Endodermal cell (in vitro differentiated cells): ENCODE measurements at places on chromosomes 13 and 19. TPM values are rescaled to one million over a fixed set of nuclear protein-coding genes. Genes with fewer than 3 reads are reported as not detected.
A peak's percentile ranks its signal among the peaks of the same experiment; 100 is the strongest.

The MEIS3 gene
- total RNA-seq = 47.7 to 70.7 TPM (median 51.3 TPM) in 3 replicates

The PSG5 gene
- total RNA-seq = not detected in 3 replicates

The CGB5 gene
- total RNA-seq = not detected in 3 replicates

- no peak overlapping the region for H3K27ac ChIP-seq
- H3K36me3 ChIP-seq = no peaks in the 10 kb centered on the region
- peak overlapping the region; percentile 62 for H3K4me3 ChIP-seq
- DNase-seq = peak; percentile 51
Measured at GRCh38 chr19:52398081-52398441, 412 bp downstream of the ZNF528 start.

The ZNF492 gene
- not detected in 3 replicates for total RNA-seq

- H3K4me1 ChIP-seq = no peaks in the 10 kb centered on the region
- H3K36me3 ChIP-seq = no peaks in the 10 kb centered on the region
- no peaks in the 10 kb centered on the region for H3K27me3 ChIP-seq
- H3K27ac ChIP-seq = no peak overlapping the region
Measured at GRCh38 chr13:109979228-109979627, 192.8 kb upstream of the IRS2 start.

GRCh38 chr13:45296259-45296658 lies 44.7 kb downstream of the TPT1 start:
- H3K27ac ChIP-seq = no peak overlapping the region
- H3K36me3 ChIP-seq = no peaks in the 10 kb centered on the region
- H3K4me1 ChIP-seq = peaks cover 4% of the 10 kb centered on the region
- H3K27me3 ChIP-seq = no peaks in the 10 kb centered on the region

DNA sequence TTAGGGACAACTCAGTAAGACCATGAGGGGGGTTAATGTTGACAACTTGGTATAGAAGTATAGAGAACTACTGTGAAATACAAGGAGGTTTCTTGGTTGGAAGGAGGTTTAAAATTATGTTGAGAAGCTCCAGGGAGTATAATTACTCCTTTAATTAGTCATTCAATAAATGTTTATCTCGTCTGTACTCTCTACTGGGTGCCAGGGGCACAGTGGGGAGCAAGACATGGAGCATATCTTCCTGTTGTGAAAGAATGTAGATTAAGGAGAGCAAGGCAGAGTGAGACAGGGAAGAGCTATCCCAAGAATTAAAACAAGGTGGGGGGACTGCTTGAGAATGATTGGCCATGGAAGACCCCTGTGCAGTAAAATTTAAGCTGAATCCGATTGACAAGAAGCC lies 33.7 kb upstream of the TDRD3 start:
- H3K36me3 ChIP-seq = no peaks in the 10 kb centered on the region
- DNase-seq = no peak
- no peaks in the 10 kb centered on the region for H3K27me3 ChIP-seq

DNA sequence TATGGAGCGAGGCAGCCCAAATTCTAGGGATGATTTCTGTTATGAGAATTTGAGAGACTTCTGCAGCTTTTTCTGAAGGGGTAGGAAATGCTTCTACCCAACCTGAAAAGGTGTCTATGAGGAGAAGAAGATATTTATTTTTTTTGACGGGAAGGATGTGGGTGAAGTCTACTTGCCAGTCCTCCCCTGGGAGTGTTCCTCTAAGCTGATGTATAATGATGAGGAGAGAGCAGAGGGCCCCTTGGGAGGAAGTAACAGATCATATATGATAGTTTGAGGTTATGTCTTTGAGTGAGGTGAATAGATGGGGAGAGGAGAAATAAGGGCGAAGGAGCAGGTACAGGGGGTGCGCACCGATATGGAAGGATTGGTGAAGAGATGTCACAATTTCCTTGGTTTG lies 910.6 kb upstream of the SLITRK5 start:
- H3K27ac ChIP-seq = no peak overlapping the region
- no peaks in the 10 kb centered on the region for H3K36me3 ChIP-seq
- no peak for DNase-seq
- H3K4me1 ChIP-seq = no peaks in the 10 kb centered on the region

GRCh38 chr13:48123812-48124211 lies 28.9 kb upstream of the MED4 start:
- no peaks in the 10 kb centered on the region for H3K36me3 ChIP-seq
- H3K4me1 ChIP-seq = peaks cover 4% of the 10 kb centered on the region
- no peak overlapping the region for H3K4me3 ChIP-seq

The FRY gene
- 16.2 and 20.1 TPM in 2 replicates for total RNA-seq

The RFPL4A gene
- total RNA-seq = not detected in 2 replicates

DNA sequence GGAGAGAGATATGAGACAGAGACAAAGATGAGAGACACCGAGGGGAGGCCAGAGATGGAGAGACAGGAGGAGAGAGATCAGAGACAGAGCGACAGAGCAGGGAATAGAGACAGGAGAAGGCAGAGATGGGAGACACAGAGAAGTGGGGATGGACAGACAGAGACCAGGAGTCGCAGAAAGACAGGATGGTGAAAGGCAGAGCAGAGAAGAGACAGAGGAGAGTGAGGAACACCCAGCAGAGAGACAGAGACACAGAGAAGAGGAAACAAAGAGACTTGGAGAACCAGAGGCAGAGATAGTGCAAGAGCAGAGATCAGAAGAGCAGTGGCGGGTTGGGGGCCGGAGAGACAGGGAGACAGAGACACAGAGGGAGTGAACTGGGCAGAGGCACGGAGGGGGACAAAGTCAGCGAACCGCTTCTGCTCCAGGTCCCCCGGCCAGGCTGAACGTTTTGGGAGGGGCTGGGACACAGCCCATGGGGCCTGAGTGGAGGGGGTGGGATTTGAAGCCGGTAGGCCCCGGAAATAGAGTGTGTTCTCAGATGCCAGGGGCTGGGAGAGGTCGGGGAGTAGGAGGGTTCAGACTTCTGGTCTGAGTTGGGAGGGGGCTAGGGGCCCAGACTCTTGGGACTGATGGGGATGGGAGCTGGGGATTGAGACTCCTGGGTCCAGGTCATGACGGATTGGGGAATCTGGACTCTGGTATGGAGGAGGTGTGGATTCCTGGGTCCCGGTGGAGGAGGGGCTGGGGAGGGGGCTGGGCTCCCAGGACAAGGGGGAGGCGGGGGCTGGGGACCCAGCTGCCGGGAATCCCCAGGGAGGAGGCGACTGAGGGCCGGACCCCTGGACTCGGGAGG lies 654 bp downstream of the ZNF579 start:
- H3K4me3 ChIP-seq = peak overlapping the region; percentile 85
- H3K27me3 ChIP-seq = no peaks in the 10 kb centered on the region
- H3K4me1 ChIP-seq = no peaks in the 10 kb centered on the region

GRCh38 chr13:67752759-67753158 lies 522.6 kb upstream of the PCDH9 start:
- H3K4me1 ChIP-seq = peaks cover 6% of the 10 kb centered on the region
- H3K36me3 ChIP-seq = no peaks in the 10 kb centered on the region
- no peak for DNase-seq
- no peaks in the 10 kb centered on the region for H3K27me3 ChIP-seq

GRCh38 chr19:47631681-47632446 lies 22.9 kb downstream of the BICRA start:
- H3K27ac ChIP-seq = no peak overlapping the region
- no peak for DNase-seq
- H3K36me3 ChIP-seq = peaks cover 17% of the 10 kb centered on the region
- H3K27me3 ChIP-seq = no peaks in the 10 kb centered on the region
- no peak overlapping the region for H3K4me3 ChIP-seq

The MATK gene
- 4.8 and 5.8 TPM in 2 replicates for total RNA-seq

- no peak overlapping the region for H3K4me3 ChIP-seq
- no peaks in the 10 kb centered on the region for H3K36me3 ChIP-seq
- no peak overlapping the region for H3K27ac ChIP-seq
- no peaks in the 10 kb centered on the region for H3K27me3 ChIP-seq
Measured at GRCh38 chr13:110583178-110583865, 21.8 kb upstream of the RAB20 start.
